ENCODE measurements at places on chromosomes 7 and 10.

GRCh38 chr10:126939706-126940105 is 34.5 kb downstream of the DOCK1 start:
- no peak for DNase-seq

GRCh38 chr10:102452672-102453340 is 1.5 kb upstream of the C10orf95 start:
- peak; percentile 61 for DNase-seq

DNA sequence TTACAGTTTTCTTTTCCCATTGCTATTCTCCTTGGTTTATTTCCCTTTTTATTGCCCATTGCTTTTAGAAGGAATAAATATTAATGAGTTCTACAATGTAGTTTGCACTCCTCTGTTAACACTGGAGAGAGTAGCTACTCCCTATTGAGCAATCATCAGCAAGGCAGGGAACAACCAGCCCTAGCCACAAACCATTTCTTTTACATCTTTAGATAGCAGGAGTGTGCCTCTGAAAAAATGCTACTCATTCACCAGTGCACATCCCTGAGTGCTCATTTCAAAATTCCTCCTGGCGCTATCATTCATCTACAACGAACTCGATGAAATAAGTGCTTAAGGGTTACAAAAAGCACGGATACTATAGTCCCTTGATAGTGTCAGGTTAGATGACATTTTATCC is 252.9 kb downstream of the THSD7A start:
- DNase-seq, result no peak

DNA sequence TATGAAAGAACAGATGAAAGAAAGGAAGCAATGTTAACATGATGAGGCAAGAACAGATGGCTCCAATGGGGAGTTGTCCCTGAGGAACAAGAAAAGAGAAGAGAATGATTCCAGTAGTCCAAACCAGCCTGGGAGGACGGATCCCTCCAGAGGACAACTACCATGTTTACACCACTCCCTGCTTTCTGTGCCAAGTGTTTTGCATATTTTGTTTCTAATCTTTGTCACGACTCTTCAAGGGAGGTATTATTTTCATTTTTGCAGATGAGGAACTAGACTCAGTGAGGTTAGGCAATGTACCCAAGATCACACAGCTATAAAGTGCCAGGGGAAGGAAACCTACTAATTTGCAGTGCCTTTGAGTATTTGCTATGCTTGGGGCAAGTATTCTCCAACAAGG is 116.2 kb downstream of the PARP12 start:
- DNase-seq, result no peak

GRCh38 chr10:80719935-80720334 is 182.2 kb downstream of the SH2D4B start:
- no peak for DNase-seq

Data from Panc1 (cell line).